ENCODE measurements at places on chromosomes 2 and 18.

GRCh38 chr2:149648282-149649030, 60.9 kb upstream of the MMADHC start:
- DNase-seq, result no peak

- no peak for DNase-seq
These were observed 3.9 kb upstream of the SERPINB2 start for GRCh38 chr18:63883617-63884016.

DNA sequence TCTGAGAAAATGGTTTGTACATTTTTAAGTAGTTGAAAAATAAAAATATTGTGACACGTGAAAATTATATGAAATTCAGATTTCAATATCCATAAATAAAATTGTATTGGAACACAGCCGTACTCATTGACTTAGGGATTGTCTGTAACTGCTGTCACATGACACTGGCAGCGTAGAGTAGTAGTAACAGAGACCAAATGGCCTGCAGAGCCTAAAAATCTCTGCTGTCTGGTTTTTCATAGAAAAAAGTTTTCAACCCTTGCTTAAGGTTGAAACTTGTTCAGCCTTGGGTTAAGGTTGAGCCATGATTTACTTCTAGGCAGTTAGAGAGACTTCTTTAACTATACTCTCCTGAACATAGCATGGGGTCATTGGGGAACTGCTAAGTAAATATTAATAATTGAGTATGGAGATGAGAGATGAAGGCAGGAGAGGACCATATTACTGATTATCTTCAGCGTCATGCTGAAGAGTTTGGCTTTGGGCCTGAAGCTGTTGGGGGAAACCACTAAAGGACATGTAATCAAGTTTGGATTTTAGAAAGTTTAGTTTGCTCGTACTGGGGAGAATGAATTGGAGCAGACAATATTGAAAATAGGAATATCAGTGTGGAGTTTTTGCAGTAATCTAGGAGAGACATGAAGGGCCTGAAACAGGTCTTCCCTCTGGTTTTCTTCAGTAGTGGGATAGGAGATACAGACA, 16.2 kb downstream of the EML4 start:
- DNase-seq, result no peak

DNA sequence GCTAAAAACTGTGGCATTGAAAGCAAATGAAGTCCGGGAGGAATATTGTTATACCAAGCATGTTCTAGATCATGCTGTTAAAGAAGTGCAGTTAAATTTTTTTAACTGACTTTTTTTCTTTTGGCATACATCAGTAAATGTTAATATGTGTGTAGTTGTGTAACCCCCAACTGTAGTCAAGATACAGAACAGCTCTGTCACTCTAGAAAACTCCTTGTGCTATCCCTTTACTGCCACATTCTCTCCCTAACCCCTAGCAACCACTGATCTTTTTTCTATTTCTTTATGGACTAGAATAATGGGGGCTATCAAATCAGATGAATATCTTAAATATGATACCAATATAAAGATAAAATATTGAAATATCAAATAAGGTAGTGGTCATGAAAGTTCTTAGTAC, 46.4 kb downstream of the LCLAT1 start:
- no peak for DNase-seq

- no peak for DNase-seq
These were observed 43.8 kb downstream of the THADA start for GRCh38 chr2:43551990-43552389.

DNA sequence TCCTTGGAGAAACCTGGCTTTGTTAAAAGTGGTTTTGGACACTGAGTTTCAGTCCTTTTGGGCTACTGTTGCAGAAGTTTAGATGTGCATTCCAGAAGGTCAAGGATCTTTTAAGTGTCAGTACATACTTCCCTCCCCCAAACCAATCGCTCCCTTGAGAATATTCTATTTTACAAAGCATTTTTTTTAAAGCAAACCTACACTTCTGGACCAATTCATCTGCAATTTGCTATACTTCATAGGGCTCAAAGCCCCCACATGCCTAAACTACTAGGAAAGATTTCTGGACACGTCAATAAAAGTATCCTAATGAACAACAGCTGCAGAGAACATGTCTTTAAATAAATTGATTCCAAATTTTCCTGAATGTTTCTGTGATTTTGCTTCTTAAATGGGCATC, 157.6 kb downstream of the RDH14 start:
- no peak for DNase-seq

- peak; percentile 25 for DNase-seq
These were observed 150.7 kb upstream of the DLX2 start for GRCh38 chr2:172253190-172254052.

DNA sequence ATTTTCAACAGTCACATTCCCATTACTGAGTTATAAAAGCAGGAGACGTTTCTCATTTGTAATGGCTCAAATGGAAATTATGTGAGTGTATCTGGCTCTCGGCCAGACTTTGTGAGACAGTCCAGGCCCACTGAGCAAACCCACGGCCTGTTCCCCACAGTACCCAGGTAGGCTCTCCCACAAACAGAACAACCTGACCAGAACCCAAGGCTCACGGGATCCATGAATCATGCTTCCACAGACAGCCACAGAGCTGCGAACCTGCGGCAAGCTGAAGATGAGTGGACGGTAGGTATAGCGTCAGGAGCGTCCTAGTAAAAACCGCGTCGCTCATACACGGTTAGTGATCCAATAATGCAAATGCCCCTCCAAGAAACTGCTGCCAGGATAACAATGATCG, 34.2 kb downstream of the NDUFA10 start:
- no peak for DNase-seq

DNA sequence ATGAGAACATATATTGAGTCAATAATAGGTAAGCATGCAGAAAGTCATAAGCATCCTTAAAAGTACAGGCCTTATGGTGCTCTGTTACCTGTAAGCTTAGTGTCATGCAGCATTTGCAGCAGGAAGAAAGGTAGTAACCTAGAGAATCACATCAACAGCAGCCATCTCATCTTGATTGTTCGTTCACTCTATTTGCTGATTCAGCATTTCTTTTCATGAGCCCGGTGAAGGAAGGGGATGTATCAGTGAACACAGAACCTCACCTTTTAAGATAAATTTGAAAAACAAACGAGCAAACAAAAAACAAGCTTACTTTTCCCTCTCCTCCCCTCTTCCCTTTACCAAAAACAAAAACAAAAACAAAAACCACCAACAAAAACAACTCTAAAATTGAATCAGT, 89.9 kb downstream of the MIB1 start:
- DNase-seq, result no peak

GRCh38 chr2:181613241-181613640, 43.7 kb downstream of the CERKL start:
- DNase-seq, result no peak

DNA sequence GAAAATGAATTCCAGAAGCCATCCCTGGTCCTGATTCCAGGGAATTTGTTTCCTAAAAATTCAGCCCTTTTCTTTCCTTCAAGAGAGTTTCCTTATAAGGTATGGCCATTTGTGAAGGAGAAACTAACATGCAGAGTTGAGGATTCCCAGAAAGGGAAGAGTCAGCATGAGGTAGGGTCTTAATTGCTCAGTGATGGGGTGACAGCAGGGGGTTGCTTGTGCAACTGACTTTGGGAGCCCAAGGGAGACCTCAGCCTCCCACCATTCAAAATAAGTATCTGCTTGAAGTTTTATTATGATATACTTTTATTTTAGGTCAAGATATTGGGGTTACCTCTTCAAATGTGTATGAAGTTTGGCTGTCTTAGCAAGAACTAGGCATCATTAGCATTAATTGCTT, 74.9 kb upstream of the CELF4 start:
- no peak for DNase-seq

DNA sequence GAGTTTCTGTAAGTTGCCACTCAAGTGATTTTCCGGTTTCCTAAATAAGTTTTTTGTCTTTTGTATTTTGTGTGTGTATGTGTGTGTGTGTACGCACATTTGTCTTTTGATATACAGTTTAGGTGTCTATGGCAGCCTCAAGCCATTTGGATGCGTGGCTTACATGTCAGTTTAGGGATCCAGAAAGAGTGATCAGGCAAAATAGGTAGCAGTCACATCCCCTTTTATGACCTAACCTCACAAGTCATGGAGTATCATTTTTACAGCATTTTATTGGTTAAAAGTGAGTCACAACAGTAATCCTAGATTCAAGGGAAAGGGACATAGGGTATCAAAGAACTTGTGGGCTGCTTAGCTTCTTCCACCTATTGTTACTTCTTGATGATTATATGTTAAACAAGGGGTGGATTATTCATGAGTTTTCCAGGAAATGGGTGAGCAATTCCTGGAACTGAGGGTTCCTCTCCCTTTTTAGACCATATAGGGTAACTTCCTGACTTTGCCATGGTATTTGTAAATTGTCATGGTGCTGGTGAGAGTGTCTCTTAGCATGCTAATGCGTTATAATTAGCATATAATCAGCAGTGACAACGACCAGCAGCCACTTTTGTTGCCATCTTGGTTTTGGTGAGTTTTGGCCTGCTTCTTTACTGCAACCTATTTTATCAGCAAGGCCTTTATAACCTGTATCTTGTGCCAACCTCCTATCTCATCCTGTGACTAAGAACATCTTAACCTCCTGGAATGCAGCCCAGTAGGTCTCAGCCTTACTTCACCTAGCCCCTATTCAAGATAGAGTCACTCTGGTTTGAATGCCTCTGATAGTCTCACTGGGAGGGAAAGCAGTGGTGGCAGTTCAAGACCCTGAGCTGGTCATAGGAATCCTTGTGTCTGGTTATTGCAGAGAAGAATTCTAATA, 8.6 kb upstream of the SOCS6 start:
- no peak for DNase-seq

GRCh38 chr2:121492409-121492808, 38.3 kb upstream of the RNU4ATAC start:
- DNase-seq, result no peak

GRCh38 chr2:62284980-62285379, 89.1 kb downstream of the B3GNT2 start:
- DNase-seq, result no peak

- no peak for DNase-seq
These were observed 266.8 kb upstream of the ACVR2A start for GRCh38 chr2:147577998-147578380.

DNA sequence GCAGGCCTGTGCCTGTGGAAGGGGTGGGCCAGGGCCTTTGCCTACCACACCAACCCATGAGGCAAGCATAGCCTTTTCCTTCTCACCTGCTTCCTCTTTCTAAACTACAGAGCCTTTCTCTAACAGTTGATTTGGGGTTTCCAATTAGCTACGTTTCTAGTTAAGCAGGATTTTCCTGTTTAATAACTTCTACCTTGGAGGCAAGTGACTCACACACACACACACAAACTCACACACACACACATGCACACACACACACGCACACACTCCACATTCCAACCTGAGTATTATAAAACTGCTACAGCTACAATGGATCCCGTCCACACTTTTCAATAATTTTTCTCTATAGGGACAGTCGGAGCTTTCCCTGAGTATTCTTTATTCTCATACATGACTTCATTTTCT, 84.9 kb downstream of the SOX11 start:
- no peak for DNase-seq

GRCh38 chr18:59265246-59265973, 7.8 kb downstream of the RAX start:
- DNase-seq, result peak; percentile 53

DNA sequence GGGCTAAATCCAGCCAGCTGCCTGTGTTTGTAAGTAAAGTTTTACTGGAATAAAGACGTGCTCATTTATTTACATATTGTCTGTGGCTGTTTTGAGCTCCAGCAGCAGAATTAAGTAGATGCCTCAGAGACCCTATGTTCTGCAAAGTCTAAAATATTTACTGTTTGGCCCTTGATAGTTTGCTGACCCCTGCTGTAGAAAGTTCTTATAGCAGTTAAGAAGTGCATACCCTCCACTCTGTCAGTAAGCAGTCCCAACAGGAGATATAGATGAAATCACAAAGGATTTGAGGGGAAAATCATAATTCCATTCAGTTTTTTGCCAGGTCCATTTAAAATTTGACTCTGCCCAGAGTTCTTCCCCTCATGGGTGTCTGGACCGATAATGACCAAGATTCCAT, 50.1 kb upstream of the ITM2C start:
- no peak for DNase-seq

GRCh38 chr2:217610401-217610814, 392.4 kb downstream of the TNS1 start:
- peak; percentile 34 for DNase-seq

GRCh38 chr2:133844214-133844892, 276.1 kb upstream of the NCKAP5 start:
- DNase-seq, result peak; percentile 12

DNA sequence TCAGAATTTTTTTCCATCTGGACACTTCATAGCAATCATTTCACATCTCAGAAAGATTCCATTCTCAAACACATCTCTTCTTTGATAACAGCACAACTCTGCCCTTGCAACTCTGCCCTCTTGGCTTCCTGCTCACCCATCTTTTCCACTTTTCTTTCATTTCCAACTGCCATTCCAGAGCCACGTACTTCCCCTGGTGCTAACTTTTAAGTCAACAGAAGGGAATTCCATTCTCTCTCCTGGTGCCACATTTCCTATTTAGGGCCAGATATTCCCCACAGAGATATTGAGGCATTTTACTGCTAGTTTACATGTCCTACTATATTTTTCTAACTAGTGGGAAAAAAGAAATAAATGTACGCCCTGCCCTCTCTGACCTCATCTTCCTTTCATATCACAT, 590.2 kb downstream of the ARHGAP15 start:
- no peak for DNase-seq

DNA sequence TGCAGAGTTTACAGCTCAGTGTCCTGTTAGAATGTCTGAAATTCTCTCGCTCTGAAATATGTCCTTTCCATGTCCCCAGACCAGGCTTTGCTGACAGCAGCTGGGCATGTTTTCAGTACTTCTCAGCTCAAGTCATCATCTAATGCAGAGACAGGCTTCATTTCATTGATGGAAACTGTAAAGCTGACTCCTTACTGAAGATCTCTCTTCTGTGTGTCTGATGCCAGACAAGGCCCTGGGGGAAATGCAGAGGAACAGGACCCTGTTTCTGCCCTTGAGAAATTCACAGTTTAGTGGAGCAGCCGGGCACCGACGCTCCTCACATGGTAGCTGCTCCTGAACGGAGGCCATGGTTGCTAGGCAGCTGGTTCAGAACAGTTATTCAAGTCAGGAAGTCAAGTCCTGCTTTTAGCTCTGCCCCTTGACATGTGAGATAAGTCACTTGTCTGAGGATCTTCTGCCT, 24.6 kb upstream of the FZD7 start:
- DNase-seq, result no peak

DNA sequence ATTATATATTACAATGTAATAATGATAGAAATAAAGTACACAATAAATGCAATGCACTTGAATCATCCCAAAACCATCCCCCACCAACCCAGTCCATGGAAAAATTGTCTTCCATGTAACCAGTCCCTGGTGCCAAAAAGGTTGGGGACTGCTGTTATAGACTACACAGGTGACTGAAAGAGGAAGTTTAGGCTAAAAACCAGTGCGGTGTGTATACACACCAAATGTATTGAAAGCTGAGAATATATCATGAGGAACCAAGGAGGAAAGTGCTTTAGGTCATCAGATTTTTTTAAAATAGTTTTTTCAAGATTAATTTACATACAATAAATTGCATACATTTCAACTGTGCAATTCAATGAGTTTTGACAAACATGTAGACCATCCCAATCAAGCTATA, 20.5 kb upstream of the C1D start:
- DNase-seq, result no peak
